ENCODE measurements at places on chromosomes 11 and 22.

- no peak for DNase-seq
Observed at GRCh38 chr22:41987276-41987675, 11.3 kb upstream of the WBP2NL start.

DNA sequence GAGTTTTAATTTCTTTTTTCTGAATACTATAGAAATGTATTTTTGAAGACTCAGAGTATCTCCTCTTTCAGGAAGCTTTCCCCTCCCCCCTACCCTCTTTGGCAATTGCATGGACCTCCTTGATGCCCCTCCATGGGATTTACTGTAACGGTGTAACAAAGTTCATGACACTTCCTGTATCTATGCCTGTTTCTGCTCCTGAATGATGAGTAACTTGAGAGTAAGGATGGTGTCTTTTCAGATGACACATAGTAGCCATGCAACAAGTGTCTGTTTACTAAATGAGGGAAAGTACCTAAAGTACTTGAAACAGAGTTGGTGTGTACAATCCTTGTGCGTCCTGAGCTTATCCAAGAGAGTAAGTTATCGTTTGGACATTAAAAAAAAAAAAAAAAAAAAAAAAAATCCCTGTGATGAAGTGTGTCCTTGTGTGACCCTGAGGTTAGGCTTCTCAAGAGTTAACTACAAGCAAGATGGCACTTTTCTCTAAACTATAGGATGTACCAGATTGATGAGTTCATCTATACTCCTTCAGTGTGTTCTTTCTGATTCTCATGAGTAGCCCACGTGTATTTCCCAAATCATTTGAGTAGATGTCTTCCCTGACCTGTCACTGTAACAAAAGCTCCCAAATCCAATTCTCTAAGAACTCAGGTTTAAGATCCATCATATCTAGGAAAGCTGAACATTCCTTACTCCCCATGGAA is 7.4 kb downstream of the ETS1 start:
- no peak for DNase-seq

GRCh38 chr11:126352934-126353801 is 2.3 kb upstream of the ST3GAL4 start:
- no peak for DNase-seq

DNA sequence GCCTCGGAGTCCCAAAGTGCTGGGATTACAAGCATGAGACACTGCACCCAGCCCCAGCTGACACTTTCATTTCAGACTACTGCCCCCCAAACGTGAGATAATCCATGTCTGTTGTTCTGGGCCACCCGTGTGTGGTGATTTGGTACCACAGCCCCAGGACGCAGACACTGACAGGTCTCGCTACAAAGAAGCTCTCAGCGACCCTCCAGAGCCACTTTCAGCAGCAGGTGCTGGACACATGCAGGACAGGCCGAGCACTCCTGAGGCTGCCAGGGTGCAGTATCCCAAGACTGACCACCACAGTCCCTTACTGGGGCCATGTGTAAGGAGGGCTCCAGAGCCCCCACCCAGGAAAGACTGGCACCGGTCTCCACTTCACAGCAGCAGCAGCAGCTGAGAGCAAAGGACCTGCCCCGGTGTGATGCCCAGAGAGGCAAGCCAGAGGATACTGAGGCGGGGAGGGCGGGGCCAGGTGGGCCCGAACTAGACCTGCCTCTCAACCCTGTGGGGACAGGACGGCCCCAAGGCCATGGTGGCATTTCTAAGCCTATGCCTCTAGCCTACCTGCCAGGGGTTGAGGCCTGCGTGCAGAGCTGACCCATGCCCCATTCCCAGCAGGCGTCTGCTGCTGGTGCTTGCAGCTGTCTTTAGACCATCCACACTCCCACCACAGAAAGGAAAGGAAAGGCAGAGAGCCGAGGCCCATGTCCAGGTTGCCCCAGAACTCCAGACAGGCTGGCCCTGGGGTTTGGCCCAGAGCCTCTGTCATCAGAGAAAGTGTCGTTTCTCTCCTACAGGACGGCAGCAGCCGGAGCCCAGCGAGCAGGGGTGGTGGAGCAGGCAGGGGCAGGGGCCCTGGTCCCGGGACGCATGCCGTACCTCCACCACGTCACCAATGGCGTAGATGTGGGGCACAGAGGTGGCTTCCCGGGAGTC is 28.0 kb upstream of the GNB1L start:
- DNase-seq: no peak
